ENCODE measurements at places on chromosomes 13 and 19.

GRCh38 chr19:18541258-18541991 lies 1.9 kb downstream of the FKBP8 start:
- no peak for DNase-seq

GRCh38 chr13:37131092-37131491 lies 25.6 kb upstream of the CSNK1A1L start:
- DNase-seq: no peak

GRCh38 chr19:29971002-29971401 lies 29.0 kb downstream of the URI1 start:
- DNase-seq: no peak

GRCh38 chr13:43293008-43293407 lies 269.6 kb downstream of the DNAJC15 start:
- no peak for DNase-seq

DNA sequence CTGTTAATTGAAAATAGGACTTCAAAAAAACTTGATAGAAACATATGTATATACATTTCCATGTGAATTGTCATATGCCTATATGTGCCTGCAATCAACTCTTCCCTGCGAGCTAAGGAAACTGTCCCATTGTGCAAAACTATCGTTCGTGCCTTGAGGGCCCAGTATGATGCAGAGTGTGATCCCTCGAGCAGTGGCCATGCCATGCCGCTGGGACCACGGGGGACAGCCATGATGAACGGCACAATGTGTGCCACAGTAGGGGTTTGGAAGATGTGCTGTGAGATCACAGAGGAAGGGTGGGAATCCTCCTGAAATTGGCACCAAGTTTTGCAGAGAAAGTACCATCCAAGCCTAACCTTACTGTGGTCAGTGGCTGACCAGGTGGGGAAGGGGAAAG lies 118.1 kb upstream of the SOX1 start:
- no peak for DNase-seq

- no peak for DNase-seq
Measured at GRCh38 chr13:30466358-30466714, 600 bp upstream of the HMGB1 start.

- no peak for DNase-seq
Measured at GRCh38 chr13:74153316-74153715, 19.1 kb upstream of the KLF12 start.

GRCh38 chr13:112964971-112965492 lies 4.0 kb upstream of the MCF2L start:
- DNase-seq: no peak

DNA sequence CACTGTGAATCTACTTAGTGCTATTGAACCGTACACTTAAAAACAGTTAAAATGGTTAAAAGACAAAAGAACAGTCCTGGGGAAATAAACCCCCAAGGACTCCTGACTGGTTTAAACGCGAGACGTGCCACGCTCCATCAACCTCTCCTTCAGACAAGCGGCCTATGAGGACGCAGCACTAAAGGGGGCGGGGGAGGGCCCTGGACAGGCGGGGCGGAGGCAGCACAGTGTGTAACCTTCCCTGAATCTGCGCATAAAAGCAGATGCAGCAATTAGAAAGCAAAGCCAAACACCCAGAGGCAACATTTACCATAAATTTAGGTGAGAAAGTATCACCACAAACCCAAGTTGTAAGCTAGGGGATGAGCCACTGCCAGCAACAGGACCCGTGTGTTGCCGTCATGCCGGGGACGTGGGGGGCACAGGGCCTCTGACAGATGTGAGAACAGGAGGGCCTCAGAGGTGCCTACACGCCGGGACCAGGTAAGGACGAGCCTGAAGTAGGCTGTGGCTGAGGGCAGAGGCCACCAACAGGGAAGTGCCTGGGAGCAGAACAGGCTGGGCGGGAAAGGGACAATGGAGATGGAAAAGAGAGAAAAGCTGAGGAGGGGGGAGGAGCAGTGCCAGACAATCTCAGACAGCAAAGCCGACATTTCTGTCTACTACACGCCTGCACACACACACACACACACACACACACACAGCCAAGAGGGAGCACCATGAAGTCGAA lies 15.3 kb upstream of the ADPRHL1 start:
- no peak for DNase-seq

- DNase-seq: no peak
Measured at GRCh38 chr13:114145722-114146121, 13.3 kb upstream of the RASA3 start.

GRCh38 chr19:3798137-3798536 lies 12.0 kb upstream of the MATK start:
- DNase-seq: no peak

Data from activated gamma-delta T cell treated with anti-CD3 and anti-CD28 coated beads, Interleukin-2, amount 50 U/mL, for 16 hours (primary cell).